ENCODE measurements at places on chromosomes 16 and 17. TPM values are rescaled to one million over a fixed set of nuclear protein-coding genes. Genes with fewer than 3 reads are reported as not detected.

- peak; percentile 64 for DNase-seq
Observed at GRCh38 chr17:50185631-50186471, 15.6 kb downstream of the COL1A1 start.

The NOL3 gene
- 11.7 TPM for total RNA-seq

The SLC12A3 gene
- not detected for total RNA-seq

The FMNL1 gene
- total RNA-seq: 5.2 TPM

DNA sequence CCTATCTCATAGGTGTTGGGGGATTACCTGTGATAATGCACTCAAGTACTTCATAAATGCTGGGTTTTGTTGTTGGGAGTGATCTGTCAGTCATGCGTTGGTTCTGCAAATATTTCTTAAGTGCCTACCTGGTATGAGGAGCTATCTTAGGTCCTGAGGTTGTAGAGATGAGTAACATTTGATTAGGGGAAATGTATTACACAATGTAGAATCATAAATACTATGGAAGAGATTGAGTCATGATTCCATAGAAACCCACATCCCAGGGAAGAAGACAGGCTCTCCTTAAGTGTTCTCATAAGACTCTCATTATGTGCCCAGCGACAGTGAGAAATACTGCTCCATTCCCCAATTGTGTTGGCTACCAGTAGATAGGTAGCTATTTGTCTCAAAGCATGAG, 240.1 kb downstream of the FTO start:
- DNase-seq: no peak

GRCh38 chr17:16932156-16932555, 39.8 kb downstream of the TNFRSF13B start:
- no peak for DNase-seq

- no peak for DNase-seq
Observed at GRCh38 chr17:62794666-62794971, 13.5 kb downstream of the MARCHF10 start.

DNA sequence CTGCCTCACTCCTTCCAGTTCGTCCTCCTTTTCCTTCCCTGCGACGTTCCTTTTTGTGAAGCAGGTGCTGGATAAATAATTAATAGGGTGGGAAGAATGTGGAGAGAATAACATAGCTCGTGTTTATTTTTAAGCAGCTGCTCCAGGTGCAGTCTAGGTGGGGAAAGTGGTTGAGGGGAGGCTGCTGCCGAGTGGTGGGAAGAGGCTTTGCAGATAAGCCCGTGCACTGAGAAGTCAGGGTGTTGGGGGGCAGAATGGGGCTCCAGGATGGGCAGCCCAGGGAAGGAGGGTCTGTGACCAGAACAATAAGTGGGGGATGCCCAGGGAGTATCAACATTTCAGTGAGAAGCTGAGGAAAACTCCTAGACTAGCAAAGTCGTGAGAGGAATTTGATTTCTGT, 300.5 kb downstream of the CPPED1 start:
- DNase-seq: no peak

The MYL4 gene
- total RNA-seq: not detected

The NATD1 gene
- 2.6 TPM for total RNA-seq

DNA sequence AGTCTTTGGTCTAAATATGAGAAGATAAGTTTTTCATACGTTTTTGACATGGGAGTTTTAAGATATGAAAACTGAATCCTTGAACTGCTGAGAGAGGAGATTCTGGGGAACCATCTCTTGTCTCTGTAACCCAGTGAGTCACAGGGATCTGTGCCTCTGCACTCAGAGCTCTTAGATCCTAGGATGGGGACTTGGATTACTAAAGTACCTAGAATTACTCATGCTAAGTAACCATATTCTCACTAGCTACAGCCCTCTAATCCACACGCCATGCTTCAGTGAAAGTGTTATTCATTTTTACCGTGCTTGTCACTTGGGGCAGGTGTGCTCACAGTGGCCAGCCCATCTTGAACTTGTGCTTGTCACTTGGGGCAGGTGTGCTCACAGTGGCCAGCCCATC, 2.0 kb downstream of the MRM3 start:
- no peak for DNase-seq

- no peak for DNase-seq
Observed at GRCh38 chr17:29565643-29566472, 979 bp downstream of the ABHD15 start.

The LGALS9B gene
- not detected for total RNA-seq

- no peak for DNase-seq
Observed at GRCh38 chr17:39391448-39391847, 10.0 kb downstream of the FBXL20 start.

The MMP25 gene
- total RNA-seq: under 0.01 TPM

- DNase-seq: no peak
Observed at GRCh38 chr16:85555719-85556455, 57.2 kb upstream of the GSE1 start.

DNA sequence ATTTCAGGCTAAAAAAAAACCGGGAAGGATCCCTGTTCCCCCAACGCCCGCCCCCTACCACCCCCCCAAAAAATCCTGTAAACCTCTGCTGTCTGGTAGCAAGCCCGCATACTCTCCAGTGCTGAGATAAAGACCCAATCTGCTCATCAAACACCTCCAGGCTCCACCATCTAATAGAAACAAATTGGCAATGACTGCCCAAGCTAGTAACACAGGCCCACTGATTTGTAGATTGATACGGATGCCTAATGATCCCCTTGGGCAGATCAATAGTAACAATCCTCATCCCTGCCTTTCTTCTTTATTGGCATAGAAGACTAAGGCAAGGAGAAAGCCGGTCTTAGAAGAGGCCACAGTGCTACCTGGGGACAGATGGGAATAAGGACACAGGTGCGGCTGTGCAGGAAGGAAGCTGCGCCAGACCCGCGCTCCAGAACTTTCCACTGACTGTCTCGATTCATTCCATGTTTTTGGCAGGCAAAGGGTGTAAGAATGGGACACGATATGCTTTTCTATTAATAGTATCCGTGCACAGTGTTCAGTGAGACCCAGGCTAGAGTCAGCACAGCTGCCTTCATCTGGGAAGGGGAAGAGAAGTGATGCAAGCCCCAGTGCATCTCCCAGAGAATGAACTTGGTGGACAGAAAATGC, 407.6 kb upstream of the PSMD7 start:
- DNase-seq: no peak

The GLG1 gene
- 128 TPM for total RNA-seq

The WFIKKN2 gene
- total RNA-seq: under 0.01 TPM

- no peak for DNase-seq
Observed at GRCh38 chr17:14838567-14838966, 426.6 kb downstream of the PMP22 start.

- peak; percentile 38 for DNase-seq
Observed at GRCh38 chr17:77076124-77076830, 64.5 kb upstream of the SEC14L1 start.

- DNase-seq: no peak
Observed at GRCh38 chr17:77527409-77527808, 386.6 kb downstream of the SEC14L1 start.

DNA sequence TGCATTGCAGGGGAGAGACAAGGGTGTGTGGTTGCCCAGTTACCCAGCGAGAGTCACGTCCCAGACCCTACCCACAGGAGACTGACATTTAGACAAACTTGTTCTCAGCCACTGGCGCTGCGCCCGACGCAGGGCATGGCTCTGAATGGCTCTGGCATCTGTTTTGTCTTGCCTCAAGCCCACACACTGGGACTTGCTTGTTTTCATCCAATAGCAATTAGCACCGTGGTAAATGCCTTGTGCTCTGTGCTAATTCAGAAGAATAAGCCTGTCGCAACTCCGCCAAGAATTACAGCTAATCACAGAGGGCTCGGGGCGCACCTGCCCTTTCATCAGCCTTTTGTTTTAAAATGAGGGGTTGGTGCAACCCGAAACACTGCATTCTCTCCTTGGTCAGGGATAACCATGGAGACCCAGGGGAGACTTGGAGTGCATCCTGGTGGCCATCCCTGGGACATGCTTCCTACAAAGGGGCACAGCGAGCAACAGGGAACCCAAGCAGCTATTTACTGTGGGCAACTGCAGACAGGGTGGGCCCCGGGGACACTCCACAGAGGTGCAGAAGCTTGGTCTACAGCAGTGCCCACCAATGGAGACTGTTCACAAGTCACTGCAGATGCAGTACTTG, 220.6 kb upstream of the ZFHX3 start:
- peak; percentile 2 for DNase-seq

The CCL4L2 gene
- not detected for total RNA-seq

DNA sequence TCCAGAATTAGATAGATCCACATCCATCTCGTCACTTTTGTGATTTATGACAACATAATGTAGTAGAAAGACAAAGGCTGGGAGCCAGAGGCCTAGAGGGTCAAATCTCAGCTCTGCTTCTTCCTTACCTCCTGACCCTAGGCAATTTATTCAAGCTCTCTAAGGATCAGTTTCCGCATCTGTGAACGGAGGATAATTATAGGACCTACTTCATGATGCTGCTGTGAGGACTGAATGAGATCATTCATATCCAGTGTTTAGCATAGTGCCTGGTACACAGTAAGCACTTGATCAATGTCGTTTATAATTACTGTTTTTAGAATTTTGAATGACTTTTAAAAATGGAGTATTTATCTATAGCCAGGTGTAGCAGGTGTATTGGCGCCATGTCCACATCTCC, 128.4 kb downstream of the SHISA9 start:
- no peak for DNase-seq

GRCh38 chr17:35577830-35578196, 558 bp downstream of the PEX12 start:
- peak; percentile 41 for DNase-seq

The SULT1A4 gene
- total RNA-seq: 0.43 TPM

- peak; percentile 19 for DNase-seq
Observed at GRCh38 chr16:10616756-10617640, 36.6 kb upstream of the EMP2 start.

GRCh38 chr16:85543536-85543935, 69.6 kb upstream of the GSE1 start:
- DNase-seq: no peak

DNA sequence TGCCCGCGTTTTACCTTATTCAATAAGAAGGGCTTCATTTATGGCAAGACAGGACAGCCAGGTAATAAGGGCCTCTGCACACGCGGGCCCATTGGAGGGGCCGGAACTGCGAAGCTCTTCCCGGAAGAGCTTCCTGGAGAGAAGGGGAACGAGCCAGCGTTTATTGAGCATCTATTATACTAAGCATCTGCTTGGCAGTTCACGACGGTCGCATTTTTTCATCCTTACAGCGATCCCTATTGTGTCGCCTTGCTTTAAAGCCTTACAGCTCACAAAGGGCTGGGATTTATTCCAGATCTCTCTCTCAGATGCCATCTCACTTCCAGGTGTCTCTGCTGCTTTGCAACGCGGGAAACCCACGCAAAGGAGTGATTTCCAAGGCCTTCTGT, 546 bp downstream of the ZPBP2 start:
- no peak for DNase-seq

GRCh38 chr17:78255953-78256706, 24.7 kb downstream of the TMEM235 start:
- DNase-seq: no peak

GRCh38 chr17:77140878-77141767, at the start of gene SEC14L1:
Gene SEC14L1, plus strand, starts transcription at chr17:77140969. Its CDS starts 2,628 bp downstream, at chr17:77143597.
- DNase-seq: peak; percentile 30

GRCh38 chr16:76052725-76053124, 224.5 kb upstream of the CNTNAP4 start:
- no peak for DNase-seq

DNA sequence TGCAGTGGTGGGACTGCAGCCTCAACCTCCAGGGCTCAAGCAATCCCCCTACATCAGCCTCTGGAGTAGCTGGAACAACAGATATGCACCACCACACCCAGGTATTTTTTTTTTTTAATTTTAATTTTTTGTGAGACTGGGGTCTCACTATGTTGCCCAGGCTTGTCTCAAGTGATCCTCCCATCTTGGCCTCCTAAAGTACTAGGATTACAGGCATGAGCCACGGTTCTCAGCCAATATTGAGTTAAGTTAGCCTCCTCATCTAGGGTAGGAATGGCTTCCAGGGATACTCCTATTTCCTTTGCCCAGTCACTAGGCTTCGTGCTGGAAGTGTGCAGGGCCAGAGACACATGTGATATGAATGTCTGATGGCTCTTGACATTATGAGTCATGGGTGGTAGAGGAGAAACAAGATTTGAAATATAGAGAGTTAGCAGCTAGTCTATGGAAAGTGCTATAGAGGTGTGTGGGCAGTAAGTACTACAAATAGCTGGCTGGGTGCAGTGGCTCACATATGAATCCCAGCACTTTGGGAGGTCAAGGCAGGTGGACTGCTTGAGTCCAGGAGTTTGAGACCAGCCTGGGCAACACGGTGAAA, 8.0 kb upstream of the HES7 start:
- DNase-seq: no peak

- no peak for DNase-seq
Observed at GRCh38 chr17:72004611-72005331, 116.0 kb upstream of the SOX9 start.

The SLC22A31 gene
- not detected for total RNA-seq

The QPRT gene
- 123 TPM for total RNA-seq

The CCDC92B gene
- not detected for total RNA-seq

GRCh38 chr16:68934402-68934801, 91.1 kb downstream of the TANGO6 start:
- DNase-seq: no peak

- DNase-seq: no peak
Observed at GRCh38 chr16:1762196-1762878, 9.0 kb downstream of the NME3 start.

DNA sequence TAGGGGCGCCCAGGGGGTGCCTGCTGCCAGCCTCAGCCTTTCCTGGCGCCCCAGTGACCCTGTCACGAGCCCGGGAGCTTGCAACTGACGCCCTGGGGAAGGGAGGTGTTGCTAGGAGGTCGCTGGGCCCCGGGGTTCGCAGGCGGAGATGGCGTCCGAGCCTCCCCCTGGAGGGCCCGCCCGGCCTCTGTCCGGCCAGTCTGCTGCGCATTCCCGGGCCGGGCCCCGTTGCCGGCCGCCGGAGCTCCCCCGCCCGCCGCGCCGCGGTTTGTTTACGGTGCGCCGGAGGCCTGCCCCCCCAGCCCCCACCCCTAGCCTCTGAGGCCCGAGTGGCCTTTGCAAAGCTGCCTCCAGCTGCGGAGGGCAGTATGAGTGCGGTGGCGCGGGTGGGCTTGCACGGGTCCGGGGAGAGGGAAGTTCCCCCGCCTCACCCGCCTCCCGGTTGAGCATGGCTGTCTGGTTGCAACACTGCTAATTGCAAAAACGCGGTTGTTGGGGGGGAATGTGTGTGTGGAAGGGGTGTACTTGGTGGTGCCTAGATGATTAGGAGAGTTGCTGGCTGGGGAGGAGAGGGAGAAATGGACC, 514 bp downstream of the THRA start:
- DNase-seq: peak; percentile 61

All from fibroblast of villous mesenchyme (primary cell).